ENCODE measurements at places on chromosomes 7 and 10.

- no peak for DNase-seq
These were observed 140.8 kb upstream of the NFE2L3 start for GRCh38 chr7:26011039-26011696.

DNA sequence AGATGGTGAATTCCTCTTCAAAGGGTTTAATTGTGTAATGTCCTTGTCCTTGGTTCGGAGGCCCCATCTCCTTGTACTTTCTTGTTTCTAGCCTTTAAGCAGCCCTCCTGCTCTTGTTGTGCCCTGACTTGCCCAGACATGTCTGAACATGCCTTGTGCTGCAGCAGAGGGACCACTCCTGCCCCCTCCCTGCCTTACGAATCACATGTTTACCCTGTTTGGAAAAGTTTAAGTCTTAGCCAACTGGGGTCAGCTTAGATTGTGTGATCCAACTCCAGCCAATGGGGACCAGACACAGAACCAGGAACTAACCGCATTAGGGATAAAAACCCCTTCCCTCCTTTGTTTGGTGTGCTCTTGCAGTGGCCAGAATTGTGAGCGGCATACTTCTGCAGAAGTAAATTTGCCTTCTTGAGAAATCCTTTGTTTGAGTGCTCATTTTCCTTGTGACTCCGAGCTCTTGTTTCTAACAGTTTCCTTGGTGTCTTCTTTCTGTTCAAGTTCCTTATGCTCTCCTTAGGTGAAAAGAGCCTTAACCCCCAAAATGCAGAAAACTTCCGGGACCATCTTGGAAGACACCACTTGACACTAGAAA is 29.4 kb downstream of the CLRN3 start:
- DNase-seq, result no peak

GRCh38 chr10:17792991-17793390 is 16.2 kb upstream of the MRC1 start:
- DNase-seq, result no peak

- DNase-seq, result no peak
These were observed 11.3 kb upstream of the ZNF518A start for GRCh38 chr10:96118604-96119450.

DNA sequence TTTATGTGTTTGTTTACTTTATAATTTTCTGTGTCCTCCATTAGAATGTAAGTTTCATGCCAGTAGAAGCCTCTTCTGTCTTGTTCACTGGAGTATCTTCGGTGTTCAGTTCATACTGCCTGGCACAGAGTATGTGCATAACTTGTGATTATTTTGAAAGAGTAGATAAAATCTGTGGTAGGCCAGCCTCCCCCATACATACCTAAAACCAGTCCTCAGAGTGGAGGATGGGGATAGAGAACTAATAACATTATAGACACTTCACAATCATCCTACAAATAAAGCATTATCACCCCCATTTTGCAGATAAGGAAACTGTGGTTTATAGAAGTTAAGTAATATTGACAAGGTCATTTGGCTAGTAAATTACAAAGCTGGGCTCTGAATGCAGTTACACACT is 28.0 kb downstream of the VIM start:
- DNase-seq, result no peak

- no peak for DNase-seq
These were observed 353.2 kb downstream of the HGF start for GRCh38 chr7:81416659-81417058.

DNA sequence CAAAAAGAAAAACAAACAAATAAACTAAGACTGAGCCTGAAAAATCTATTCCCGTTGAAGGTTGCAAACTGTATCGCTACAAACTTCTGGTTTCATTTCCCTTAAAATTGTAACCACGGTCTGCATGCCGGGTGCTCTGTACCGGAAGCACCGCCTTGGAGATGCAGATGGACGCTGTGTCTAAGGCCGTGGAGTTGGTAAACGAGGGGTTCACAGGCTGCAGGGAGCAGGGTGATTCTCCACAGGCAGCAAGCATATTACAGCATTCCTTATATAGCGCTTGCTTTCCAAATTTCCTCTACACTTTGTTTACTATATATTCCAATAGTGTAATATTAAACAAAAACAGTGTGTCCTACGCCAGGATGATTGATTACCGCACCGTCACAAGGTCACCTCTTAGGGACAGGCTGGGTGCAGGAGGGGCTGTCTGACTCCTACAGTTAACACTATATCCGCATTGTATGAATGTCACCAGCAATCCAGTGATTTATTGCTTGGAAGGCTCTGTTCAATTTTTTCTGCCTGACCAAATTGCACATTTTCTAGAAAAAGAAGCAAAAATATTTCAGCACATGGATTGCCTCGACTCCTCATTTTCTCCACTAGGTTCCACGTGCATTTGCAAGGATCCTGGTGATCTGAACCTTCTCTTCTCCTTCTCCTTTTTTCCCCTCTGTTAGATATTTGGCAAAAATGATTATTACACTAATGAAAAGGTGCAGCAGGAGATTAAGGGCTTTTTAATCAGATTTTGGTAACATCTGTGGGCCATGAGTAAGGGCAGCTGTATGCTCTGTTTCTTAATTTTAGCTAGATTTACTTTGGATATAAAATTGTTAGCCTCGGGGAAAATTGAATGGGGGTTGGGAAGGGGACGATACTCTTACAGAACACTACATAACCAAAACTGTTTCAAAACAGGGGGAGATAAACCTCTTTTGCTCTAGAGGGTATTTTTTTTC is 325.8 kb upstream of the MGMT start:
- no peak for DNase-seq

GRCh38 chr7:106022193-106022821 is 59.2 kb downstream of the CDHR3 start:
- peak; percentile 47 for DNase-seq

GRCh38 chr10:1628757-1629156 is 108.6 kb downstream of the ADARB2 start:
- no peak for DNase-seq

DNA sequence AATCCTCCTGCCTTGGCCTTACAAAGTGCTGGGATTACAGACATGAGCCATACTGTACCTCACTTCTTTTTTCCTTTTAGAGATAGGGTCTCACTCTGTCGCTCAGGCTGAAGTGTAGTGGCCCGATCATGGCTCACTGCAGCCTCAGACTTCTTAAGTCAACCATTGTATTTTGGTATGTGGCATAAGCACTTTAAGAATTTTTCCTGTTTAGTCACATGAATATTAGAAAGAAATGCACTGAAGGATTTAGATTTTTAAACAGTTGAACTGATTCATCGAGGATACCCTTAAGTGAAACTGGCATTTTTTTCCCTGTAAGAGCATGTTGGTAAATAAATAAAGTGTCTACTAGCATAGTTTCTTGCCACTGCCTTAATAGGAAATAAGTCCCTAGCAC is 319.3 kb upstream of the CACNA2D1 start:
- DNase-seq, result no peak

GRCh38 chr10:92181575-92181974 is 109.3 kb downstream of the CPEB3 start:
- no peak for DNase-seq

DNA sequence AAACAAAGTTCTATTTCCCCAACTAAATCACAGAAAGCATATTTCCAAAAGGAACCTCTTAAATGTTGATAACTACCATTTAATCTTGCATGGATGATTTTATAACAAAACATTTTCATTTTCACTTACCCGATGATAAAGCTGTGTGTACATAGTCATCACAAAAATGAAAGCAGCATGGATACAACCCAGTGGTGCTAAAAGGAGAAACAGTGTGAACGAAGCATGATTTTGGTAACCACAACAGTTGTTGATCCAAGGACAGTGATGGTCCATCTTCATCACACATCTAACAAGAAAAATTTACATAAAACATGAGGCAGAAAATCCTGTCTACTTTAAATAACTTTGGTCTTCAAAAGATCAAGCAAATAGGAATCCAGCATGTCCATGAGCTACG is 4.7 kb downstream of the ZDHHC6 start:
- DNase-seq, result no peak

DNA sequence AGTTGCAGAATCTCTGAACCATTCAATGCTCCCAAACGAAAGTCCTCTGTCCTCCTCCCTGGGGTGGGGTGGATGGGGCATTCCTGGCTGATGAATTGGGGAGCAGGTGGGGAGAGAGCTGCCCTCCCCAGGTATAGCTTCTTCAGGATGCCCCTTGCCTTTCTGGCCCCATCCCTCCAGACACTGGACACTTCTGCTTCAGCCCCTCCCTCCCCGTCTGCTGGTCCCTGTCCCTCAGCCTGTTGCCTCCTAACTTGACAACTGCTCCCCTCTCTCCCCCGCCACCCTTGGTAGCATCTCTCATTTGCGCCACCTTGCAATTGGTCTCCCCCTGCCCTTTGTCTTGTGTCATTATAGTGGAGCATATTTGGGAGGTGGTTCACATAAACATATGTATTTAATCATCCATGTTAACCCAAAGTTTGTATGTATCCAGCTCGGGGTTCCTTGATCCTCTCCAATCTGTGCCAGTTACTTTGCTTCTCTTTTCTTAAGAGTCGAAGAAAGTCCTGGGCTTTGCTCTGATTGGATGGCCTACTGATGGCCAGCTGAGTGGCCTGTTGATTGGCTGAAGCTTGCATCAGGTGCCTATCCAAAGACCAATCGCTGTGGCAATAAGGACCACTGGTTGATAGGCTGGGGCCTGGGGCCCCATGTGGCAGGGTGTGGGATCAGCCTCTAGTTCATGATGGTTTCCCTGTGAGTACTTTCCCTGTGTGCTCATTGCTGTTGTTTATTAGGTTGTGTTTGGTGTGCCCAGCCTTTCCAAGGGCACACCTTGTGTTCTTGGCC is 4.0 kb upstream of the GCK start:
- no peak for DNase-seq

- DNase-seq, result no peak
These were observed 175.3 kb downstream of the JAZF1 start for GRCh38 chr7:28005075-28005846.

DNA sequence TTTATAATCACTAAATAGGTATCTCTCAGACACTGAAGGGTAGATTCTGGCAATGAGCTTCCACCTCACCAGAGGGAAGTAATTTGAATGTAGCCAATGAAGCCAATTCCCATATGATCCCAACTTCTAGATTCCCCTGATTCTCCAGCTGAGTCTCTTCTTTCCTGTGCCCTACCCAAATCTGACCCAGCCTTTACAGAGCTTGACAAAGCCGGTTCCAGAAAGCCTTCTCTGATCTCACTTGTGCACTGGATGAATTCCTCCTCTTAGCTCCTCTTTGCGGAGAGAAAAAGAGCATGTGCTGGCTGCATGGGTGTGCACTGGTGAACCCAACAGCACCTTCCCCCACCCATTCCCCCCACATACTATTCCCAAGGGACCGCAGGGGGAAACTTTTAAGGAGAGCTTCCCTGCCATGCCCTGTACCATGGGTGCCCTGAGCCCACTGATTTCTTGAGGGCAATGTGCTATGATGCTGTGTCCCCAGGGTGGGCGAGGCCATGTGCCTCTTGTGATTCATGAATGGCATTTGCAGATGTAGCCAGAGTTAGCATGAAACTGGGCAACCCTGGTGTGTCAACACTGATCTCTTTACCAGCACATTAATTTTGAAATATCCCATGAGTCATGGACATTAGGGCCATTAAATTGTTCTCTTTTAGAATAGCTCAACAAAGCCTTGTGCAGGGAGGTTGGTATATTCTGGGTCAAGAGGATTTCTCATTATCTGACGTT is 50.4 kb upstream of the PLEKHA1 start:
- DNase-seq, result no peak

GRCh38 chr10:12042409-12042796 is 206 bp downstream of the UPF2 start:
- DNase-seq, result no peak

GRCh38 chr7:132575419-132575981 is 770 bp downstream of the PLXNA4 start:
- no peak for DNase-seq

GRCh38 chr10:46286991-46287693 is at the start of gene ANTXRL:
Gene ANTXRL (plus strand): TSS chr10:46286997. CDS start chr10:46287263, 266 bp downstream.
- DNase-seq, result no peak

DNA sequence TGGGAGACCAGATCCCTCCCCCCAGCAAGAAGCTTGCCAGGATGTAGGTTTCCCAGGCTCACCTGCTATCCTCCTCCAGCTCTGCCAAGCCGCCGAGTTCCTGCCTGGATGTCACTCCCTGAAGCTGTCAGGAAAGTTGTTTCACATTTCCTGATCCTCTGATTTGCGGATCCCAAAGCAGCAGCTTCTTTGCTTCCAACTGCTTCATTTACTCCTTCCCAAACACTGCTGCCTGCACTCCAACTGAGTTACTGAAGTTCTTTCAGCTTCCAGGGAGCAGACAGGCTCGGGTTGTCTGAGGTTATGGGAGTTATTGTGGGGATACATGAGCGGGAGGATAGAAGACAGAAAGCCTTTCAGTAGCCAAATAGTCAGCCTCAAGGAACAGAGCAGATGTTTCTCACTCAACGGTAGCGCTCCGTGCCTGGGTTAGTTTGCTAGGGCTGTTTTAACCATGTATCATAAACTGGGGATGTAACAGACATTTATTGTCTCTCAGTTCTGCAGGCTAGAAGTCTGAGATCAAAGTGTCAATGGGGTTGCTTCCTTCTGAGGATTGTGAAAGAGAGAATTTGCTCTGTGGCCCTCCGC is 516.0 kb downstream of the REEP3 start:
- no peak for DNase-seq

DNA sequence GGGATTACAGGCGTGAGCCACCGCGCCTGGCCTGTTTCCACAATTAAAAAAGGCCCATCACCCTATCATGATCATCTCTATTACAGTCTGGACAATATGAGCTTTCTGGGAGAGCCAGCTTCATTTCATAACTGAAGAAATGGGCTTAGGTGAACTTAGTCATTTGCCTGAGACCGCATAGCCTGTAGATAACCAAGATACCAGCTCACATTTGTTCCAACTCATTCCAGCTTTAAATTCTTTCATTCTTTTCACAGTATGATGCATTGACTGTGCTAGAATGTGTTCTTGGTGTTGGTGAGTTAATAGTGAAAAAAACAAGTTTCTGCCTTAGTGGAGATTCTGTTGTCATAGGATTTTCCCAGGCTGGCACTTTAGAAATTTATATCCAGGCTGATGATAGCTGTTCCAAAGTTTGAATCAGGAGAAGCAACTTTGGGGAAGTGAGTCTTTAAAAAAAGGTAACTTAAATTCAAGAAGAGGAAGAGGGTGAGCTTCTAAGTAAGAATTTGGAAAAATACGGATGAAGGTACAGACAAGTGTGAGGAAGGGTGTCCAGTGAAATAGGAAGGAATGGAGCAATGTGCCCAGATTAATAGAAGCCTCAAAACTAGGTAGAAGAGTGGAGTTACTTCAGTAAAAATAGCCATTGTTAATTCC is 2.1 kb upstream of the H2AZ2 start:
- no peak for DNase-seq

- DNase-seq, result no peak
These were observed 1.2 kb downstream of the SFRP4 start for GRCh38 chr7:37915438-37915837.

GRCh38 chr7:23811540-23811939 is 101.5 kb downstream of the STK31 start:
- no peak for DNase-seq

GRCh38 chr7:4817178-4817901 is 41.9 kb downstream of the AP5Z1 start:
- no peak for DNase-seq

- no peak for DNase-seq
These were observed 3.9 kb upstream of the NOBOX start for GRCh38 chr7:144407266-144407931.

- no peak for DNase-seq
These were observed 574.3 kb downstream of the MAGI2 start for GRCh38 chr7:78879206-78879605.

- DNase-seq, result no peak
These were observed 48.5 kb downstream of the CALD1 start for GRCh38 chr7:134827889-134828288.

GRCh38 chr7:17490825-17491224 is 192.4 kb downstream of the AHR start:
- DNase-seq, result no peak

- DNase-seq, result no peak
These were observed 467.0 kb downstream of the DPP6 start for GRCh38 chr7:154519229-154519628.
